Fibroblast of upper back skin (primary cell): ENCODE measurements at places on chromosomes 6 and 20.
A peak's percentile ranks its signal among the peaks of the same experiment; 100 is the strongest.

GRCh38 chr6:90891355-90891754 is 304.5 kb upstream of the MAP3K7 start:
- DNase-seq = no peak

DNA sequence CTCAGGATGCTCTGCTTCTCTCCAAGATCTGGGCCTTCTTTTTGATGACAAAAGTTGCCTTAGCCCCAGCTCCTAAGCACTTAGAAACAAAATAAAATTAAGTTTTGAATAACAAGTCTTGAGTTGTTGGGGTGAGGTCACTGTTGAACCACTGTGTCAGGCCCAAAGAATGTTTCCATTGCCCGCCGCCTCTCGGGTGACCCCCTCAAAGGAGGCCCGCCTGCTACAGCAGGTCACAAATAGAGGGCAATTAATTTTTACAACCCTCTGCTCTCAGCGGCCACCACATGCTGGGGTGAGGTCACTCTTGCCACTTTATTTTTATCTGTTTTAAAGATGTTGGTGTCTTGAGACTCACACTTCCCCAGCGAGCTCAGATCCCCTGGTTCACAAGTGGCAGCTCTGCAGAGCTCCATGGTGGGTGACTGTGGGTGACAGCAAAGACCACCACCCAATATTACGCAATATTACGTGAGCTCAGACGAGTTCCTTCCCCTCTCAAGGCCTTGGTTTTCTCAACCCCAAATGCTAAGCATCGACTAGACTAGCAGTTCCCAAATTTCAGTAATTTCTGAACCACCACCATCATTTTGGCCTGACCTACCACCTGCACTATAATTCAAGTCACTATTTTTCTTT is 247.7 kb upstream of the PMEPA1 start:
- no peak for DNase-seq

DNA sequence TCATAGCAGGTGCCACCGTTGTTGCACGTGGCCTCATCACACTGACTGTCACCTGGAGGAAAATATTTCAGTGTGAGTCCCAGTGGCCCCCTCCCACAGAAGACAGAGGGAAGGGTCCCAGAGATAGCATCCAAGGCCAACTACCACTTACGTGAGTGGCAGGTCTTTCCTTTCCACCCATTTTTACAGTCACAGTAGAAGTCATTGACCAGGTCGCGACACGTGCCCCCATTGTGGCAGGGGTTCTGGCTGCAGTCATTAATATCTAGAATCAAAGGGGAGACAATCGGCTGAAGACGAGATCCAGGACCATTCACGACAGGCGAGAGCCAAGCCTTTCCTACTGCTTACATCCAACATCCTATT is 28.6 kb downstream of the JAG1 start:
- DNase-seq = no peak

DNA sequence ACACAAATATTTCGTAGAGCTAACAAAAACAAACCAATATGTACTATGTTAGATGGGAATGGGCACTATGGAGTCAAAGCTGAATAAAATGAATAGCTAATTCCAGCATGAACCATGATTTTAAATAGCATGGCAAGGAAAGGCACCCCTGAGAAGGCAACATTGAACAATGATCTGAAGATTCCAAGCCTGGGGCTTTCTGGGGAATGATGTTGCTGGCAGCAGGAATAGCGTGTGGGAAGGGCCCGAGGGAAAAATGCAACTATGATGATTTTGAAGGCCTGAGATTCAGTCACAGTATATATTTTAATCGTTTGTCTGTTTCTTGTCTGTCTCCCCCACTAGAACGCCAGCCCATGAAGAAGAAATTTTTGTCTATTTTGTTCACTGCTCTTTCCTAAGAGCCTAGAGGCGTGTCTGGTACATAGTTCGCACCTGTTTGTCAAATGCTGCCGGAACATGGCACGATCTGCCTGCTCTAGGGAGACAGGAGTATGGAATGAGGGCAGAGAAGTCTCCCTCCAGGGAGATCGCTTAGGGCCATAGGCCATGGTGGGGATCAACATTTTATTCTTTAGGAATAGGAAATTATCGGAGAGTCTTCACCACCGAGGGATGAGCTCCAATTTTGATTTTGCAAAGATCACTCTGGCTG is 84.8 kb upstream of the EYA2 start:
- DNase-seq = no peak

- no peak for DNase-seq
Observed at GRCh38 chr20:62638679-62639406, 3.5 kb upstream of the SLCO4A1 start.

- no peak for DNase-seq
Observed at GRCh38 chr6:66210964-66211363, 503.9 kb upstream of the EYS start.

GRCh38 chr20:60233018-60233630 is 274.9 kb downstream of the CDH26 start:
- DNase-seq = peak; percentile 82

DNA sequence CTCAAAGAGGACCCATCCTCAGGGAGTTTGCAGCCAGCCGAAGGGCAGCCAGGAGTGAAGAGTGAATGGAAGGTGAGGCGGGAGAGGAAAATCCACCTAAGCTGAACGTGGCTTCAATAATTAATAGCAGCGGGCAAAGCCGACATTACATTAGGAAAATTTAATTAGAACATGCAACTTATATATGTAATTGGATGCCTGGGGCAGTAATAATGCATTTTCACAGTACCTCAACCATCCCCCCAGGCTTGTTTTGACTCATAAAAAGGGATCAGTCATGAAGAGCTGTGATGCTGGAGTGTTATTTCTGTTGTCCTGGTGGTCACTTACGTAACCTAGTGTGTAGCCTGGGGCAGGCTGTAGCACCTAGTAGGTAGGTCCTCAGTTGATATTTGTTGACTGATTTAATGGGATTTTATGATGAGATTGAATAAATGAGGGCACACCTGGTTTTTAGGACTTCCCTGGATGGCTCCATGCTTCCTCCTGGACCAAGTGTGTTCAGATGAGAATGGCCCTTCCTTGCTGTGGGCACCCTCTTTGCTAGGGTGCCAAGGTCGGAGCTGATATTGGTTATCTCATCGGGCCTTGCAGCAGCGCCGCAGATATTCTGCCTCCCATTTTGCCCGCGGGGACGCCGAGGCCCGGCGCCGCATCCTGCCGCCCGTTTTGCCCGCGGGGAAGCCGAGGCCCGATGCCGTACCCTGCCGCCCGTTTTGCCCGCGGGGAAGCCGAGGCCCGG is 128.8 kb downstream of the CDH26 start:
- DNase-seq = no peak

GRCh38 chr20:44942264-44942973 is 17.8 kb downstream of the TOMM34 start:
- no peak for DNase-seq

- no peak for DNase-seq
Observed at GRCh38 chr20:44810391-44811149, at the start of gene RIMS4. Gene RIMS4, minus strand, starts transcription at chr20:44810546. Its CDS starts 275 bp downstream, at chr20:44810271.

DNA sequence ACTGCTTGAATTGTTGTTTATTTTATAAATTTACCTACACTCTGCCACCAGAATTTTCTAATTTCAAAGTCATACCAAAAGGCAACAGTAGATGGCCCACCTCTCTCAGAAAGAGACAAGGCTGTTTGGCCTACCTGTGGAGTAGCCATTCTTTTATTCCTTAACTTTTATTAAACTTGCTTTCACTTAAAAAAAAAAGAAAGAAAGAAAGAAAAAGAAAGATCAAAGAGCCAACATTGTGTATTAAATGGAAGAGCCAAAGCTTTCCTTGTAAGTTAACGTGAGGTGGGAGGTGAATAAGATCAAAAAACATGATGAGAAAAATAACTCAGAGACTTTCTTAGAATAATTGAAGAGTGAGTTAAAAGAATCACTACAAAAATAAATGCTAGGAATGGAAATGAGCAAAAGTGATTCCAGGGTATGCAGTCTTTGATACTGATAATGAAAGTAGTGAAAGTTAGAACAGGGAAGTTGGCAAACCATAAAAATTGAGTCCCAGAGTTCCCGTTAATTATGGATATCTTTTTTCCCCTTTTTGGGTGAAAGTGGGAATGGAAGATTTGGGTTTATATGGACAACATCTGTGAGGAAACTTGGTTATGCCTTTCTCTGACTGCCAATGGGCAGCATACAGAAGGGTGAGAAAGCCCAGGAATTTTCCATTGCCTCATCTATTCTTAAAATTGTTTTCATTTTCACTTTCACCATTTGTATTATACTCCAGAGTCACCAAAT is 35.9 kb upstream of the MYB start:
- DNase-seq = peak; percentile 48

DNA sequence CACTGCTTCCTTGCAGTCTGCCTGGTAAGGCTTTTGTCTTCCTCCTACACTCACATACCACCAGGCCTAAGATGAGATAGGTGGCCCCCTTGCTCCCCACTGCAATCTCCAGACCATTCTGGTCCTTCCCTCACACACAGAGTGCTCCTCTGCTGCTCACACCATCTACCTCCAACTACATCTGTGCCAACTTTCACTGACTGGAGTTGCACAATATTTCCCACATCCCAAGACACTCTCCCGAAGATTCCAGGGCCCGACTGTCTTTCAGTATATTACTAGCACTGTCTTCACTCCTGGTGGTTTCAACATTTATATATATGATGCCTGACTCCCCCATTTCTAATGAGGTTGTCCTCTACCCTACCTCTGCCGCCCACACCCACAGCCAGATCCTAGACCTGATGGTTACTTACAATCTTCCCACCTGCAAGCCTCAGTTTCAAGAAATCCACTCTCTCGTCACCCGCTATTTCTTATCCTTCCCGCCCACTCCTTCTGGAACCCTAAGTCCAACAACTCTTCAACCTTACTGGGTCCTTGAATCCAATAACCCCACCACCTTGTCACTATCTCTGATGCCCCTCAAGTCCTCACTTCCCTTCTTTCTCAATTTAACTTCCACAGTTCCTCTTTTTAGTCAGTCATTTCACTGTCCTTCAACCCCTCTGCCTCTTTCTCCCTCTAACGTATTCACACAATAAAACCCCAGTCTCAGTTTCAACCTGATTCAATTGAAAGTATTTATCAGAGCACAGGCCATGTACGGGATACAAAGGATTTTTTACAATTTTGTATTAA is 21.6 kb downstream of the RALGAPA2 start:
- no peak for DNase-seq

DNA sequence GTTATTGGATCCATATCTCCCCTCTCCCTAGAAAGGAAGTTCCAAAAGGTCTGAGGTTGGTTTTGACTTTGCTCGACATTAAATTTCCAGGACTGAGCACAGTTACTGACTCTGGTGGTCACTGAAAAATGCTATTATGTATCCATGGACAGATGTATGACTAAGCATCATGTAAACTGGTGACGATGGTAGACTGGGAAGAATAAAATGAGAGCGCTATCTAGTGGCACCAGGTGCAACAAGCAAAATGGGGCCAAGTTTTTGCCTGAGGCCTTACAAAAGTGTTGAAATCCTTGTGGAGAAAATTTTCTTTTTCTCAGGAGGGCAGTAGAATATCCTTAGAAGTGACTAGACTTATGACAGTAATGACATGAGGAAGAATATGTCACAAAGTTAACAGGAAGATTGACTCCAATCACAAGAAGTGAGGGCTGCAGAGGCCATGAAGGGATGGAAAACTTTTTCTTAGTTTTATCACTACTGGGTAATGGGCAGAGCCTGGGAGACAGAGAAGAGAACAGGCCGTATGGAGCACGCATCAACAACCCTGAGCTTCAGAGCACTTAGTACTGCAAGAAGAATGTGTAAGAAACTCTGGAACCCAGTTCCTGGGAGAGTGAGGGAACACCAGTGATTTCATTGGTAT is 88.9 kb upstream of the ELOVL5 start:
- peak; percentile 82 for DNase-seq

DNA sequence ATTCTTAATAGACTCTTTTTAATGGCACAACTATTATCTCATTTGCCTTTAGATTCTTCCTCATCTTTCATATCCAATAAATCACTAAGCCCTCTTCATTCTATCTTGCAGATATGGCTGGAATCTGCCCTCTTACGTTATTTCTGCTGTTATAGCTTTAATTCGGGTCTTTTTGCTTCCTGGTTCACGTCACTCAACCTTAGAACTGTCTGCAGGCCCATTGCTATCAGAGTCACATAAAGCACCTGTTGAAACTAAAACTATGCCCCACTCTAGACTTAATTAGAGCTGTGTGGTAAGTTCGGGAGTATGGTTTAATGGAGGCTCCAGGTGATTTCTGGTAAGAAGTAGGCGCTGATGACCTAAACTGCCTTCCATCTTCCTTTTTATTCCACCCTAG is 988 bp downstream of the QRSL1 start:
- no peak for DNase-seq

DNA sequence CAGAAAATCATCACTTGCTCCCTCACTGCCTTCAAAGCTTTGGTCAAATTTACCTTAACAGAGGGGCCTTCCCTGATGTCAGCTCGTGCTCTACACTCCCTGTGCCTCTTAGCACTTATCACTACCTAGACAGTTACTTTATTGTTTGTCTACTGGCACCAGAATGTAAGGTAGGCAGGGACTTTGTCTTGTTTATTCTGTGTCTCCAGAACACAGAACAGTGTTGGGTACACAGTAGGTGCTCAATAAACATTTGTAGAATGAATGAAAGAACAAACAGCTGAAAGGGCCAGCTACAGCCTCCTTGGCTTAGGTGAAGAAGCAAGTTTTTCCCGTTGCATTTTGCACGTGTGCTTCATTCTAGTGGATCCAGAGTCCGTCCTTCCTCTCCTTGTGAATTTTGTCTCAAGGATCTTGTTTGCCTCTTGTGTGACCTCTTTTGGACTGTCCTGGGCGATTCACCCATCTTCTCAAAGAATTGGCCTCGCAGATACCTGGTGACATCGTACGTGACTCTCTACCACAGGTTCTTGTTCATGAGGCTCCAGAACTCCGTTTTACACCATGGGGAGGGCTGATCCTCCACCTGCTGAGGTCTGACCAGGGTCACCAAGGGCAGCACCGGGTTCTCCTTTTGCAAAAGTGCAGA is 84.2 kb upstream of the ARMC2 start:
- DNase-seq = no peak

- peak; percentile 69 for DNase-seq
Observed at GRCh38 chr6:136035378-136036070, 184.0 kb downstream of the PDE7B start.

DNA sequence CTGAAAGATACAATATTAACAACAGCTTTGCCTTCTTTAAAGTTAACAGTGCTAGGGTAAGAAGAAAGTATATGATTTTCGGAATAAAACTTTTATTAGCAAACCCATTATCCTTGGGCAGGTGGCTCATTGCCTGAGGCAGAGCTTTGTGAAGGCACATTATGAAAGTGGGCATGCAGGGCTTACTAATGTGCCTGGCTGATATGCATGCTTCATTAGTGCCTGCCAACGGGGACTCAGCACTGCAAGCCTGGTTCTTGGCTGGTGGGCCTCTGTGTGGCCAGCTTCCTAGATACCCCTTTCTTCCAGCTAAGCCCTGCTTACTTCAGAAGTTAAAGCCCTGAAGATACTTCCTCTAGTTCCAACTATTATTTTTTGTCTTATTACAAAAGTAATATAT is 481.6 kb downstream of the ADGRB3 start:
- DNase-seq = no peak

GRCh38 chr6:53432318-53433161 is 83.8 kb upstream of the ELOVL5 start:
- DNase-seq = peak; percentile 68
